H4 (cell line): ENCODE measurements at places on chromosomes 13 and 19.

GRCh38 chr13:24071016-24071415 is 89.5 kb upstream of the SPATA13 start:
- DNase-seq = no peak

- DNase-seq = no peak
Observed at GRCh38 chr19:20102097-20102496, 24.3 kb downstream of the ZNF90 start.

- no peak for DNase-seq
Observed at GRCh38 chr13:50026788-50027473, 11.7 kb downstream of the KCNRG start.

DNA sequence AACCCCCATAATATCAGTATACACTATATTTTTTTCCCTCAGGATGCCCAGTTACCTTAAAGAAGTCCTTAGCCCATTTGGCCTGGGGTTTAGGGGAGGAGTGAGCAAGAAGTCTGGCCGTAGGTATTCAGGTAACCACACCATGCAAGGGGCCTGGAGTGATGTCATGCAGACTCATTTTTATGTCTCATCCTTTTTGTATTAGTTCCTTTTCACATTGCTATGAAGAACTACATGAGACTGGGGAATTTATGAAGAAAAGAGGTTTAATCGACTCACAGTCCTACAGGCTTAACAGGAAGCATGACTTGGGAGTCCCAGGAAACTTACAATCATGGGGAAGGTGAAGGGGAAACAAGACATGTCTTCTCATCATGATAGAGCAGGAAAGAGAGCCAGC is 12.2 kb downstream of the TPP2 start:
- no peak for DNase-seq

DNA sequence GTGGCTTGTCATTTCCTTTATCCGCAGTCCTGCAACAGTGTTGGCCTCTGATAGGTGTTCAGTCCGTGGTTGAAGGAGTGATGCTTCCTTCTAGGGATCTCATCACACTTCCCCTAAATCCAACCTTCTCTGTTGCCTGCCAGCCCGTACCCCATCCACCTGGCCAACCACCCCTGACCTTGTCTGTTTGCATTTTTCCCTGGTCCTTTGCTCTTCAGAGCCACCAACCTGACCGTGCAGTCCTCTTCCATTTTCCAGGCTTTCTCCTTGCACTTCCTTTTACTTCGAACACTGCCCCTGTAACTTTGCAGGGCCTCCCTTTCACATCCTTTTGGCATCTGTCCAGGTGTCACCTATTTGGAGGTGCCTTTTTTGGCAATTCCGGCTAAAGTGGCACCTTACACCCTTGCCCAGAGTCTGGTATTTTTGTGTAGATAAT is 696 bp downstream of the ZNF460 start:
- DNase-seq = no peak

DNA sequence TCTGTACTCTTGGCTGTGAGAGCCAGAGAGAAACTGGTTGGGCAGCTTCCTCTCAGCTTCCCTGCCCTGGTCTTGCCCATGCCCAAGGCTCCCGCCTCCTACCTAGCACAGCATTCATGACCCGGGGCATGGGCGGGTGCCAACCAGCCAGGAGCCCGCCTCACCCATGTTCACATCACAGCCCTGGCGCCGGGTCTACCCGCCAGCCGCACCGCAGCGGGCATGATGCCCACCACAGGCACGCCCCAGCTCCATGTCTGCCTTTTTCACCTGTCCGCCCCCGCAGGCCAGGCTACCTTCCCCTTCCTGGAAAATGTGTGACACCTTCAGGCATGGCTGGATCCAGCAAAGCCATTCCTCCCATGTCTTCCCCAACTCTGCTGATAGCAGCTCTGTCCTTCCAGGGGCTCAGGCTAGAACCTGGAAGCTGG is 42.1 kb downstream of the PTPRS start:
- DNase-seq = no peak

DNA sequence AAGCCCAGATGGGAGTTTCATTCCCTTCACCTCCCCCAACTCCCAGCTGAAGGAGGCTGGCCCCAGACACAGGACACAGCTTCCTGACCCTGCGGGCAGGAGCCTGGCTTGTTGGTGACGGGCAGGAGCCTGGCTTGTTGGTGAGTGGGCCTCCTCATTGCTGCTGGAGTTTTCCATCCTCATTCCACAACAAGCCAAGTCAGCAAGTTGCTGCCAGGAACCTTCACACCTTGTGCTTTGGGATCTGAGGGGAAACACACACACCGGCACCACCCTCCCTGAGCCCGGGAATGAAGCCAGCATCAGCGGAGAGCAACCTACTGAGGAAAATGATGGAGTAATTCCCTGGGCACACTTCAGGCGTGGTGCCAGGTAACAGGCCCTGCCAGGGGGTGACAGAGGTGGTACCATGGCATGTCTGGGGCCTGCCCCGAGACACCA is 74.9 kb downstream of the ALOX5AP start:
- DNase-seq = no peak

DNA sequence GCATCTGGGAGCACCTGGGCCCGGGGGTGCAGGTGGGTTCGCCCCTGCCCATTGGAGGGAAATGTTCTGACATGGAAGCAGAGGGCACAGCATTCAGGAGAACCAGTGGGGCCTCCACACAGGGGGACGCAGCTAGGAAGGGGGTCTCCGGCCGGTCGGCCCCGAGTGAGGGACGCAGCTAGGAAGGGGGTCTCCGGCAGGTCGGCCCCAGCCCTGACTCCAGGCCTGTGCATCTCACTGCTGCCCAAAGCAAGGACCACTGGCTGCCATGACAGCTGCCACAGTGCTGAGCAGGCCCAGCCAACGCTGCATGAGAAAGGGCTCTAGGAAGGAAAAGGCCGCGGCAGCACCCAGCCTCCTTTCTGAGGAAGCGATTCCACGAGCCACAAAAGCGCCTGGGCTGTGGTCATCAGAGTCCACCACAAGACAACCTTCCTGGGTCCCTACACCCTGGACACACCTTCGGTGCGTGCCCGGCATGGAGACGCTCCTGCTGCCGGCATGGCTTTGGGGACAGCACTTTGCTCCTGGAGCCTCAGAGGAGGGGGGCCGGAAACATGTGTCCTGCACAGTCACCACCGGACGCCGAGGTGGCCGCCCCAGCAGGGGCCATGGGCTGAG is 9.7 kb downstream of the RASA3 start:
- no peak for DNase-seq

DNA sequence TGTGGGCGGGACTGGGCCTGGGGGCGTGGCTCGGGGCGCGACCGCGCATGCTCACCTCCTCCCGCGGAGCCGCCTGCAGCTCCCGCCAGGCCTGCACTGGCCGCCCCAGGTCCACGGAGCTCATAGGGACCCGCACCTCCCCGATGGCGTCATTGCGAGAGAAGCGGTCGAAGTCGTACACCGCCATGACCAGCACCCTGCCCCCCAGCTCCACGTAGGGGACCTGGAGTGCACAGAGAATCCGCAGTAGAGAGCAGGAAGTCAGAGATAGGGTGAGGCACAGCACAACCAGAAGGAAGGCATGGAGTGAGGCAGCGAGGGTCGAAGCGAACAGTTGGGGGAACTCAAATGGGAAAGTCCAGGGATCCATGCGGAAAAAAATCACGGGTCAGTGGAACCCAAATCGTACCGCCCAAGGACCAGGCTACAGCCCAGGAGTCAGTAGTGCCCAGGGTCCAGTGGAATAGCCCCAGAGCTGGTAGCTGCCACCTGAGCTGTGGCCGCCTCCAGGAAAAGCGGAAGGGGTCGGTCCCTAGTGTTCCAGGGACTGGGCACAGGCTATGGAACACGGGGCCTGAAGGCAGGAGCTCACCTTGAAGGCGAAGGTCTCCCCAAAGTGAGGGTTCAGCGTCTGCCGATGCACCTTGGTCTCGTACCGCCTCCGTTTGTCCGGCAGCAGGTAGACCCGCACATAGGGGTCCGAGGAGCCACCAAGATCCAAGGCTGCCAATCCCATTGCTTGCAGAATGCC is 4.8 kb downstream of the SYT5 start:
- DNase-seq = no peak

DNA sequence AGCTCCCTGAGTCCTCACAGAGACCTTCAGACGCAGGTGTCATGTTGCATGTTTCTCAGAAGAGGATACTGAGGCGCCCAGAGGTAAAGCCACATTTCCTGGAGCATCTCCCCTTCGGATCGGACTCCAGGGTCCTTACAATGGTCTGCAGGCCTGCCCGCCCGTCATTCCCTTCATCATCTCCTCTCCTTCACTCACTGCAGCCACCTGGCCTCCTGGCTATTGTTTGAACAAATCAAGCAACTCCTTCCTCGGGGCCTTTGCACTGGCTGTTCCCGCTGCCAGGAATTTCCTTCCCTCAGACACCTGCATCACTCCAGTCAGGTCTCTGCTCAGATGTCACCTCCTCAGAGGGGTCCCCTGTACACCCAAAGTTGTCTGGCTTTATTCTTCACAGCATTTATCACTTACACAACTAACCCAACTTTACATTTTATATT is 20.3 kb downstream of the CEACAM16 start:
- no peak for DNase-seq

- DNase-seq = no peak
Observed at GRCh38 chr13:32135056-32135390, 103.4 kb downstream of the FRY start.

DNA sequence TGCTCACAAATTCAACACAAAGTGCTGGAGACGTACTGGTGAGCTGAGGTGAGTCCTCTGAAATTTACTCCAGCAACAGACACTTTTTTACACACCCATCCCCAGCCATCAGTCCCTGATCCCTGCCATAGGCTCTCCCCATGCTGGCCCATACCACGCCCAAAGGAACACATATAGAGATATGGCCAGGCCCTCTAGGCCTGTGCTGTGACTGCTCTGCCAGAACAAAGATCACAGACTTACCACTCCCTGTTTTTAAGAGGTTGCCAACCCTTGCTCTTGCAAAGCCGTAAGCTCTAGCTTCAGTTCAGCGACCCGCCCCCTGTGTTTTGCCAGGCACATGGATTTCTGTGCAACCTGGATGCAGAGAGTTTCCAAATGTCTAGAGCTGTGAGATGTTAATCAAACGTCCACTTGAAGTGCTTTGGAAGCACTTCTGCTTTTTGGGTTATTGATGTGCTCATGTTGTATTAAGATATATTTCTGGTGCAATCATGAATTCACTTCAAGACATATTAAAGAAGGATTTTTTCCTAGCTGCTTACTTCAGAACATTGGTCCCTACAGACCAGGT is 59.7 kb downstream of the DLEU7 start:
- no peak for DNase-seq

GRCh38 chr19:48750771-48751504 is 1.5 kb downstream of the FUT1 start:
- DNase-seq = no peak

GRCh38 chr13:74450525-74450845 is 316.3 kb upstream of the KLF12 start:
- DNase-seq = no peak

DNA sequence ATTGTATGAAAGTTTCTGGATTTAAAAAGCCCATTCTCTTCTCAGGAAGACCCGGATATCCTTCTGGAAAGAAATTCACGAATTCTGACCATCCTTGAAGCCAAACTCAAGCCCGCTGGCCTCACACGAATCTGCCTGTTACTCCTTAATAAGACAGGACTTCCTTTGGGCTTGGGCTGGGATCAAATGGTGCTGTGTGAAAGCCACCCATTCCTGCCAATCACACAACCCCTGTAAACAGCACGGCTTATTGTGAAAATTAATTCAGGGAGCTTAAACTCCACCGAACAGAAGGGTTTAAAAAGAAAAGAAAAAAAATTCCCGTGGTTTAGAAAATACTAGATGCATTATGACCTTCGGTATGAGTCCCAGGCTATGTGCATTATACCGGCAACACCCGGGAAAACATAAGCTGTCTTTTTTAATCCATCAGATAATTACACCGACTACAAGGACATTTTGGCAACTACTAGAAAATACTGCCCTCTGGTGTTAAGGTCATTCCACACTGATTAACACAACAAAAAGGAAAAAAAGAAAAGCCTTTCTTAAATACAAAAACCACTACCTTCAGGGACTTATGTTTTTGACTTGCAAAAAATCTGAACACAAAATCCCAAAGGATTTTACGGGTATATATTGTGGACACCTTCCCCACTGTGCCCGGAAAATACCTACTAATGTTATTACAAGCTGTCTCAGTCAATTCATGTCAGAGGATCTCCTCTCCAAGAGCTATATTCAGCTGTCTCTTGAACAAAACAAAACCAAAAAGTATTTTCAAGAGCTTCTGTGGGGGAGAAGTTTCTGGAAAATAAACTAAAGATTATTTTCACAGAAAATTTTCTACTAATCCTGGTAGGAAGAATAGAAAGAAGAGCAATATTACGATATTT is 76.0 kb upstream of the LSM14A start:
- peak; percentile 80 for DNase-seq

GRCh38 chr13:99196466-99197116 is 4.1 kb upstream of the UBAC2 start:
- DNase-seq = no peak

DNA sequence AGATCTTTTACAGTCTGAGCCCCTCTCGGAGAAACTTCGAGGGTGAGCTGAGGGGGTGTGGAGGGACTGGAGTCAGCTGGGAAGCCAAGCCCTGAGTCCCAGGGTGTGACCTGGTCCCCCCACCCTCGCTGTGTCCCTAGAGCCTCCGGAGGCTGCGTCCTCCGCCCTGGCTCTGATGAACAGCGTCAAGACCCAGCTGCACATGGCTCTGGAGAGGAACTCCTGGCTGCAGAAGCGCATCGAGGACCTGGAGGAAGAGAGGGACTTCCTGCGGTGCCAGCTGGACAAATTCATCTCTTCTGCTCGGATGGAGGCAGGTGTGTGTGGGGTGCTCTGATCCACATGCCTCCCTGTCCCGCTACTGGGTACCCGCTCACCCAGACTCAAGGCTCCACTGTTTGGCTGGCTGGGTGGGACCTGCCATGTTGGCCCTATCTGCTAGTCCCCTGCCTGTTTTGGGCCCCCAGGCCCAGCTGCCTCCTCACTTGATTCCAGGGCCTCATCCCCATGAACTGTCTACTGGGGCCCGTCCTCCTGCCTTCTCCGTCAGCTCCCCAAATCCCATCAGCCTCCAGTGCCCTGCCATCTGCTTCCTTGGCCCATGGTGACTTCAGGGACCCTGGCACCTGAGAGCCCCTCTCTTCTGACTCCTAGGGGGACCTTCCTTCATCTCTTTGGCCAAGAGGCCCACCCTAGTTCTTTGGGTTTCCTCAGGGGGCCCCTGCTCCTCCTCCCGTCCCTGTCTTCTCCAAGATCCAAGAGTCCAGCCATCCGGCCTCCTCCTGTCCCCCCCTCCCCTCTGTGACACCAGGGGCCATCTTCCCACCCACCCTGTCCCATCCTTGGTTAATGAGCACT is 1.5 kb downstream of the CCDC106 start:
- no peak for DNase-seq

- DNase-seq = peak; percentile 99
Observed at GRCh38 chr19:32018014-32018413, 327.4 kb upstream of the ZNF507 start.

GRCh38 chr19:49423985-49424303 is 703 bp upstream of the PTH2 start:
- no peak for DNase-seq

GRCh38 chr19:5338656-5339197 is 1.9 kb downstream of the PTPRS start:
- no peak for DNase-seq

DNA sequence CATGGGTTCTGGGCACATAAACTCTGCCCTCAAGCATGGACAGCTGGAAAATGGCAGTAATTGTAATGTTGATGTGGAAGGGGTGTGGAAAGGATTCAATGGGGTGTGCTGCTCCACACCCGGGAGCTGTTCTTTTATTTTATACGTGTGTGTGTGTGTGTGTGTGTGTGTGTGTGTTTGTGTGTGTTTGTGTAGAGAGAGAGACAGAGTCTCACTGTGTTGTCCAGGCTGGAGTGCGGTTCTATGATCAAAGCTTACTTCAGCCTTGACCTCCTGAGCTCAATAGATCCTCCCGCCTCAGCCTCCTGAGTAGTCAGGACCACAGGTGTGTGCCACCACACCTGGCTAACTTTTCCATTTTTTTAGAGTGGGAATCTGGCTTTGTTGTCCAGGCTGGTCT is 2.8 kb downstream of the MRPS12 start:
- DNase-seq = no peak
